ENCODE measurements at places on chromosomes 5 and 9.

DNA sequence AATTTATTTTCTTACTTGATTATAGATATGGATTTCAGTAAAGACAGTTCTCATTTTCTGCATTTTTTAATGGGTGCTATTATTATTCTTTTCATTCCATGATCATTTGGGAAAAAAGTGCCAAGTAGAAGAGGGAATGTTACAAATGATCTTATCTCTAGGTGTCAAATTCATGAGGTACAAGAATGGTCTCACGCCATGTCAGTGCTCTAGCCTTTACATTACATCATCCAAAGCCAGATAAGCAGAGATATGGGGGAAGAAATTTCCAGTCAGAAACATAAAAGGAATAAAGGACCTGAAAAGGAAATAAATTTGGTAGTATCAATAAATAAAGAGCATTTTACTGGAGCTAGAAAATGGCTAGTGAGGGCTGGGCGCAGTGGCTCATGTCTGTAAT is 1544.2 kb upstream of the CDH6 start:
- DNase-seq = no peak

DNA sequence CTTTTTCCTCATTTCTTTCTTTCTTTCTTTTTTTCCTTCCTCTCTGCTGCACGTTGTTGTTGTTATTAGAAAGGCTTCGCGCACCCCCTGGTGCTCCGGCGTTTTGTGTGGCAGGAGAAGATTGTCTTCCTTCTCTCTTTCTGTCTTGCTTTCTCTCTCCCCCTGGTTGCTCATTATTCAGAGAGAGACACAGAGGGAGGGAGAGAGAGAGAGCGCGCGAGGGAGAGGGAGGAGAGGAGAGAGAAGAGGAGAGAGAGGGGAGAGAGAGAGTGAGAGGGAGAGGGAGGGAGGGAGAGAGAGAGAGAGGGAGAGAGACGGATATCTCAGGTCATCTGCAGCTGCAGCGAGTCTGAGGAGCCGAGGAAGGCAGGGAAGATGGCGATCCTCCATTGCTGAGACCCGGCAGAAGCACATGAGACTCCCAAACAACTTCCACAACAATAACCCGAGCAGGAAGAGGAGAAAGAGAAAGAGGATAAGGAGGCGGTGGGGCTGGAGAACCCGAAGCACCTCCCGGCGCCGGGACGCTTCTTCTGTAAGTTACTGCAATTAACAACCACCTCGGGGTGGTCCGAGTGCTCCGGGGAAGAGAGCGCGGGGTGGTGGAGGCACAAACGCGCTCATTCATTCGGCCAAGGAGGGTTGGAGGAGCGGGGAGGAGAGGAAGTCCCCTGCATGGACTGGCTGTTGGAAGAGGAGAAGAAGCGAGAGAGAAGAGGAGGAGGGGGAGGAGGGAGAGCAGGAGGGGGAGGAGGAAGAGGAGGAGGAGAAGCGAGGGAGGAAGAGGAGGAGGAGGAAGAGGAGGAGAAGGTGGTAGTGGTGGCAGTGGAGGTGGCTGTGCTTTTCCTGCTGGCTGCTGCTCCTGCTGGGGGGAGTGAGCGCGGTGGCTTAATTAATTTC is at the start of gene ZNF462:
ZNF462 (plus strand) TSS at position 346 of the 900 bp plus-strand sequence. CDS start 60,218 bp downstream, outside the sequence.
- peak; percentile 36 for DNase-seq

DNA sequence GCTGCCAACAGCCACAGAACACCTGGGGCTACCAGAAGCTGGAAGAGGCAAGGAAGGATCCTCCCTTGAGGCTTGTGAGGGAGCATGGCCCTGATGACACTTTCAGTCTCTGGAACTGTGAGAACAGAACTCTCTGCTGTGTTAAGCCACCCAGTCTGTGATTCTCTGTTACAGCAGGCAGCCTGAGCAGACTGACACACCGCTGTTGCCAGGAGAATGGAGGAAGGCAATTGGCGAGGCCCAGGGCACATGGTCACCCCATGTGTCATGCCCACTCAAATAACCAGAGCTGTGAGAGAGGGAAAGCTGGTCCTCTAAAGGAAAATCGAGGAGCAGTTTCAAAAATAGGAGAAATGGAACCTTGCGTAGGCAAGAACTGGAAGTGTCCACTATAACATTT is 12.0 kb upstream of the KIF4B start:
- DNase-seq = no peak

- DNase-seq = no peak
Observed at GRCh38 chr9:107141967-107142366, 141.1 kb upstream of the RAD23B start.

GRCh38 chr5:178872302-178872701 is 12.5 kb downstream of the ZNF354B start:
- no peak for DNase-seq

DNA sequence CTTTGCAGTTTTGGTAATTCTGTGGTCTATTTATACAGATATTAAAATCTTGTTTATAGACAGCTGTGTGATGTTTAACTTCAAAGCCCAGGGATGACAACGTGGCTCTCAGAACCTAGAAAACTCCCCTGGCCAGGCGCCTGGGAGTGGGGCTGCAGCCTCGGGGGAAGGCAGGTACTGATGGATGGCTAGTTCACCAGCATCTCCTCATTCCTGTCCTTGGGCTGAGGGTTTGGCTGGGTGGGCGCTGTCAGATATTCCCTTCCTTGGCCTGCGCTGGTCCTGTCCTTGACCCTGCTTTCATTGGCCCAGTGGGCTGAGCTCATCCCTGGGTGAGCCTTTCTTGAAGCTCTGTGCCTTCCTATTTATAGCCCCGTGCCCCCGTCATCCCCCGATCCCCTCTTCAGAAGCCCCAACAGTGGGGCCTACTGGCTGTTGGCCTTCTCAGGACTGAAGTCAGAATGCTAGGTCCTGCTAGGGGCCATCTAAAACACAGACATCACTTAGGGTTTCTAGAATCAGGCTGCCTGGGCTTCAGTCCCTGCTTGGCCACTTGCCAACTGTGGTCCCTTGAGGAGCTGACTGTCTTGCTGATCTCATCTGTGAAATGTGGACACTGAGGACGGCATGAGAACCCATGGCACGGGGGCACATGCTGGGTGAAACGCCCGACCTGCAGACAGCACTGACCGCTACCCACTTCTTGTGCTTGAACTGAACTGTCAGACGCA is 20.9 kb downstream of the SH3GLB2 start:
- DNase-seq = no peak

DNA sequence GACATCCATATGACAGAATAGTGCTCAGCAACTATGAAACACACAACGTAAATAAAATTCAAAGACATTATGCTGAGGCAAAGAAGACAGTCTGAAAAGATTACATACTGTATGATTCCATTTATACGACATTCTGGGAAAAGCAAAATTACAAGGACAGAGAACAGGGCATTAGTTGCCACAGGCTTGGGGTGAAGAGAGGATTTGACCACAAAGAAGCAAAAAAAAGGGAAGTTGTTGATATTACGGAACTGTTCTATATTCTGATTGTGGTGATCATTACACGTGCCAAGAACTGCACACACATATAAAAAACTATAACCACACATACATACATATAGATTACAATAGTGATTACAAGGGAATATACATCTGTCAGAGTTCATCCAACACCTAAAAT is 24.1 kb downstream of the CDK5RAP2 start:
- DNase-seq = no peak

- DNase-seq = no peak
Observed at GRCh38 chr9:130483371-130483971, 38.7 kb downstream of the ASS1 start.

- DNase-seq = no peak
Observed at GRCh38 chr9:135050072-135050990, 37.1 kb upstream of the OLFM1 start.

DNA sequence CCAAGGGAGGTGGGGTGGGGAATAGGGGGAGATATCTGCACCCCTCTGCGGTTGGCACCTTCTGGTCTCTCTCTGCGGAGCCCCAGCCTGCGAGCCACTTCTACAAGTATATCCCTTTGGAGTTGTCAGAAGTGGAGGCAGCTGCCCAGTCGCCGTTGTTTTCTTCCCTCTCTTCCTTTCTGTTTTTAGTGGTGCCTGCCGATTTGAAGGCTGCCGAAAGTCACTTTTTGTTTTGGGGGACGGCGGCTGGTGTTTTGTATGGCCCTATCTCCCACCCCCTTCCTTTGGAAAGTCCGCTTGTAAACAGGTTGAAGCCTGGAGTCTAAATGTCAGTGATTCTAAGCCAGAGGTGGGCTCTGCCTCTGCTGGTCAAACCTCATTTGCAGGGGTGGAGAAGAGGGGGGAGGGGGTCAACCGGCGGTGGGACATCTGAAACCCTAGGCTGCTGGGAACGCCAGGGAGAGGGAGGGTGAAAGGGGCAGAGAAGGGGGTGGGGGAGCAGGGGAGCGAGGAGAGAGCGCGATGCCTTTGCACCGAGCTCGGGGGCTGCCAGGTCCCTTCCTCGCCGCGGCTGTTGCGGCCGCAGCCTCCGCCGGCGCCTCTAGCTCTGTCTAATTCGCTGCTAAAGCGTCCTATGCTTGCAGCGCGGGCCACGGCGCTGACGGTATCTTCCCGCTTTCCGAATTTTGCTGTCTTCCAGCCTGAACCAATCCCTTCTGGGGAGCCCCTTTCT is at the start of gene FGF10:
FGF10 (minus strand) TSS at position 331 of the 733 bp plus-strand sequence. CDS start 738 bp downstream, outside the sequence.
- peak; percentile 41 for DNase-seq

- DNase-seq = no peak
Observed at GRCh38 chr5:14364576-14365472, 216.8 kb upstream of the OTULINL start.

DNA sequence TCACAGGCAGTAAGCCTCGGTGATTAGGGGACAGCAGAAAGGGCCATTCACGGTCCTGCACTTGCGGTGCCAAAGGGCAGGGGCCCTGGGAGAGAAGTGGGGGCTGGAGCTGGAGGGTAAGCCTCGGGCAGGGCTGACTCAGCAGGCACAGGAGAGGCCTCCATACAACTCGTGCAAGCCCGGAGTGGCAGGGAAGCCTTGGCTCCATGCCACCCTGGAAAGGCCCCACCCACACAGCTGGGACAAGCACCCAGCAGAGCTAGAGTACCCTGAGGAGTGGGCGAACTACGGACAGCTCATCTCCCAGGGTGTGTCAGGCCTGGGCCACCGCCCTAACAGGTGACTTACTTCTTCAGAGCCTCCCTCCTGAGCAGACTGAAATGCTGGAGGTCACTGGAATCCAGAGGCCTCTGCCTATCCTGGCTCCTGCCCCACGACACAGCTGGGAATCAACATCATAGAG is 5.6 kb upstream of the CAMK2A start:
- DNase-seq = no peak

DNA sequence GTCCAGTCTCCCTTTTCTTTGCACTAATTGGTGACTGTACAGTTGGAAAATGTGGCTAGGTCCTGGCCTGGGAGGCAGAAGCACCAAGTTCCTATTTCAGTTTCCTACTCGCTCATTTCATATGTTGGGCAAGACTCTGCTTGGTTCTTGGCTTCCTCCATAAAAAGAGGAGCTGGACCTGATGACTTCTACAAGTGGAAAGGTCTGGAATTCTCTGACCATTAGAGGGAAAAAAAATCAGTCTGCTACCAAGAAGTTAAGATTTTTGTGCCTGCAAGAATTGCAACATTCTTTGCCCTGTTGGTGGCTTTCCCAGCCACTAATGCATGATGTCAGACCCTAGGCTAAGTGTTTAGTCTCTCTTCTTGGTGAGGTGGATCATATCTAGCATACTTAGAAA is 91.5 kb downstream of the WDR41 start:
- no peak for DNase-seq

DNA sequence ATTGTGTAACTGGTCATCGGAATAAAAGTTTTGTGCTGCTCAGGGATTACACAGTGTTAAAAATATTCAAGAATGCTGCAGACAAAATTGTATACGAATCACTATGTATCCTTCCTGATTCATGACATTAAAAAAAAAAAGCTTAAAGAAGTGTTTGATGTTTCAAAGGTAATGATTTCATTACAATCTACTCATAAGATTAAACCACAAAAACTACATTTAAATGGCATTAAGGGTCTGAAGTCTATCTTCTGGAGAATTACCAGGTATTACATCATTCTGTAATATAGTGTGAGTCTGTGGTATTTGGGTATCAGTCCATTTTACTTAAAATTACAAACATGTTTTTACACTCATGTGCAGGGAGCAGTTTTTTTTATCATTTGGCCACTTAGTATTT is 324.4 kb downstream of the NDUFS4 start:
- no peak for DNase-seq

- no peak for DNase-seq
Observed at GRCh38 chr9:84708400-84708799, 38.9 kb downstream of the NTRK2 start.

GRCh38 chr5:145984072-145984471 is 47.7 kb downstream of the SH3RF2 start:
- no peak for DNase-seq

DNA sequence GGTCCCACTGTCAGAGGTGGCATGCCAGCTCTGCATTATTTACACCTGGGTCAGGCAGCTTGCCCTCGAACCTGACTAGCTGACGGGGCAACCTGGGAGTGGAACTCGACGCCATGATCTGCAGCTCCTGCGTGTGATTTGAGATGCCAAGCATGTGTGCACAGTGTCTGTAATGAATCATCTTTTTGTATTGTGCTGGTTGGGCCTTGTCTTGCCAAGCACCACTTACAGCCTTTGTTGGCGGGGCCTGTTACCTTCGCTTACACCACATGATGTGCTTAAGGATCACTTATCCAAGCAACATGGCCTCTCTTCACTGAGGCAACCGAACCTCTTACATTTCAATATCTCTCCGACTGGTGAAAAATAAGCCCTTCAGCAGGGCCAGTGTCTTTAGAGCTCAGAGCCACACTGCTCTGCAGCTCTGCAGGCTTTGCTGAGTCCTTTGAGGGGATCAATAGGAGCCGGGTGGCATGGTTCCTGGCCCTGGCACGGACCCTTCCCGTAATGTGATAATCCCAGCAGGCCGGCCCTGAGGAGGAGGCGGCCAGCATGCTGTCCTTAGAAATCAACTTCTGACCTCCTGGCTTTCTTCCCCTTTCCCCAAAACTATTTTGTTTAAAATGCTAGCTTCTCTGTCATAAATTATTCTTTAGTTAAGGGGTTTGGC is 297.7 kb upstream of the CD180 start:
- no peak for DNase-seq

DNA sequence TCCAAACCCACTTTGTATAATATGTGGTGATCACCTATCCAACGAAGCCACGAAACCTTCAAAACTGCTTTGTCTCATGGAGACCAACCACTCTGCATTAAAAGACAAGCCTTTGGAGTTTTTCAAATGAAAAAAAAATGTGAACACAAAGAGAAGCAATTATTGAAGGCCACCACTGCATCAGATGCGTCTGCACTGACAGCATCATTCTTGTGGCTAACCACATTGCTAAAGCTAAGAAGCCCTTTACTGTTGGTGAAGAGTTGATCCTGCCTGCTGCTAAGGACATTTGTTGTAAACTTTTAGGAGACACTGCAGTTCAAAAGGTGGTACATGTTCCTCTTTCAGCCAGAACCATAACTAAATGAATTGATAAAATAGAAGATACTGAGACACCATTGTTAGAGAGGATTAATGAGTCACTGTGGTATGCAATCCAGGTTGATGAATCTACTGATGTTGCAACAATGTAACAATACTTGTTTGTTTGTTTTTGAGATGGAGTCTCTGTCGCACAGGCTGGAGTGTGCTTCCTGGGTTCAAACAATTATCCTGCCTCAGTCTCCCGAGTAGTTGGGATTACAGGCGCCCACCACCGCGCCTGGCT is 45.4 kb downstream of the TAF11L14 start:
- DNase-seq = no peak

GRCh38 chr9:133657120-133657661 is 21.0 kb downstream of the DBH start:
- no peak for DNase-seq
